Ovary (tissue), 10 donors: ENCODE measurements at places on chromosomes 1 and 21. TPM values are rescaled to one million over a fixed set of nuclear protein-coding genes. Genes with fewer than 3 reads are reported as not detected.

- DNase-seq, result no peak
Measured at GRCh38 chr21:30083225-30083945, 83.2 kb downstream of the CLDN17 start.

GRCh38 chr1:176517484-176517883, 54.5 kb downstream of the PAPPA2 start:
- DNase-seq, result no peak

- no peak for DNase-seq
Measured at GRCh38 chr1:30962609-30963508, 54.3 kb upstream of the SDC3 start.

- no peak for DNase-seq
Measured at GRCh38 chr21:43598416-43599120, 60.7 kb downstream of the HSF2BP start.

- DNase-seq, result no peak
Measured at GRCh38 chr1:167022384-167022783, 33.3 kb downstream of the MAEL start.

- DNase-seq, result no peak
Measured at GRCh38 chr1:97151651-97152050, 430.1 kb downstream of the PTBP2 start.

DNA sequence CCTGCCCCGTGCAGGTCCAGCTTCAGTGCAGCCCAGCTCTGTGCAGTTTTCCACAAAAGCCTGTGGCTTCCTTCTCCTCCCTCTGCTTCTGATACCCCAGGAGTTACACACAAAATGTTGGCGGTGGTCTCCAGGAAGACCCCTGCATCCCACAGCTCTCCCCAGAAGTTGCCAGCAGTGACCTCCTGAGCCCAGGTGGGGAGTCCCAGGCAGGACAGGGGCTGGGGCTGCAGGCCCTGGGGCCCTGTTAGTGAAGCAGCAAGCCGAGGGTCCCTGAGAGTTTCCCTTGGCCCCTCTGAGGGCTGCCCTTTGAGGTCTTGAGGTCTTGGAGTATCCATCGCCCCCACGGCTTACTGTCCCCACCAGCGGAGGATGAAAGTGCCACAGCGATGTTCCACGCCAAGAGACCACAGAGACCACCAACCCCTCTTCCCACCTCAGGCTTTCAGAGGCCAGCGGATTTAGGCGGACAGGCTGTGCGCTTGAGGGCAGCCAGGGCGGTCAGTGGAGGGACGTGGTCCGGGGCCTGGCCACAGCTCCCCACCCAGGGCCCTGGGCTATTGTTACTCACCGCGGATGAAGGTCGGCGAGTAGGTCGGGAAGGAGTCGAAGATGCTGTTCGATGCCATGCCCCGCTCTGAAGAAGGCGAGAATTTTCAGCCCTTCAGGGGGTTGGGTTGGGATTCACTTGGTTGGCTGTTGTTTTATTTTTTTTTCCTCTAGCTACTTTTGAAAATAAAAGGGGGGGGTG, 34.0 kb upstream of the RUNX3 start:
- no peak for DNase-seq

DNA sequence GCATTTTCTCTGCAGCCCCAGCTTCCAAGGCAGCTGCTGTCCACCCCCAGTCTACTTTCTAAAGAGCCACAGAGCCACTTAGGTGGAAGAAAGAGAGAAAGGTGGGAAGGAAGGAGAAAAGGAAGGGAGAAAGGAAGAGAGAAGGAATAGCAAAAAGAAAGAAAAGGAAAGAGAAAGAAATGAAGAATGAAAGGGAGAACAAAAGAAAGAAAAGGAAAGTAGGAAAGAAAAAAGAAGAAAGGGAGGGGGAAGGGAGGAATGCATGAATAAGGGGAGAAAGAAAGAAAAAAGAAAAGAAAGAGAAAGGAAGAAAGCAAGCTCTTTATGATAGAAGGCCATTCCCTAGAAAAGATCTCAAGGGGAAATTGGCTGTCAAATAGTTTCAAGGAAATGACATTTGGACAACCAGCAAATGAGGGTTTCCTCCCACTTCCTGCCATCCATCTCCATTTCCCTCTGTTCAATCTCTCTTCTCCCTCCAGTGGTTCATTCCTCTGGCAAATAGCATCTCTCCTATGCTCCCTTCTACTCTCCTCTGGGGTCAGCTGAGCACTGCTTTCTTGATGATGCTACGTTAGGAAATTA, 3.4 kb upstream of the CSF1 start:
- no peak for DNase-seq

DNA sequence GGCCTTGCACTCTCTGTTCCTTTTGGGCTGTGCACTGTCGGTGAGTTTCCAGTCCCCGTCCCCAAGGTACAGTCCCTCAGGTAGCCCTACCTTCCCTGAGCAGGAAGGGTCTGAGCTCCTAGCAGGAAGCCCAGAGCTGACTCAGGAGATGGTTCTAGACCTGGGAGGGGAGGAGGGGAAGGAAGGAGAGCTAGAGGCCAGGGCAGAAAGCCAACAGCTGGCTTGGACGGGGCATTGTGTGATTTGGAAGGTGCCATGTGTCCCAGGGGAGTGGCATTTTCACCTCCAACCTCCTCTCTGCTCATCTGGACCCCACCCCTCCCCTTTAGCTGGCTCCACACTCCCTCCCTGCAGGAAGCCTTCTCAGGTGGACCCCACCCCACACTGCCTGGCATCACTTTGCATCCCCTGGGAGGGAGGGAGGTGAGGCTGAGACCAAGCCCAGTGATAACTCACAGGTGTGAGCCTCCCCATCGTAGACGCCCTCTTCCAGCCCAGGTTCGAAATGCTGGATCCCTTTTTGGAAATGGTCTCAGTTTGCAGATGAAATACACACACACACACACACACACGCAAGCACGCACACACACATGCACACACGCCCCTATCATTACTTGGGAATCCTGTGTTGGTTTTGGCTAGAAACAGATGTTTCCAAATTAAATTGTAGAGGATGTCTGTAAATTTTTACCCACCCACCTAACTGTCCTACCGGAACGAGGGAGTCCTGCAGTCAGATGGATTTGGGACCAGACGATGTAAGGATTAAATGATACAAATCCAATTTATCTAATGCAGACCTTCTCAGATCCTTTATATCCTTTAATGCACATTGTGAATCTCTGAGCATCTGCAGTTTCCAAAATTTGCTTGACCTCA, 19.7 kb upstream of the IFNLR1 start:
- no peak for DNase-seq

GRCh38 chr1:203564024-203564423, 62.6 kb upstream of the ATP2B4 start:
- no peak for DNase-seq

DNA sequence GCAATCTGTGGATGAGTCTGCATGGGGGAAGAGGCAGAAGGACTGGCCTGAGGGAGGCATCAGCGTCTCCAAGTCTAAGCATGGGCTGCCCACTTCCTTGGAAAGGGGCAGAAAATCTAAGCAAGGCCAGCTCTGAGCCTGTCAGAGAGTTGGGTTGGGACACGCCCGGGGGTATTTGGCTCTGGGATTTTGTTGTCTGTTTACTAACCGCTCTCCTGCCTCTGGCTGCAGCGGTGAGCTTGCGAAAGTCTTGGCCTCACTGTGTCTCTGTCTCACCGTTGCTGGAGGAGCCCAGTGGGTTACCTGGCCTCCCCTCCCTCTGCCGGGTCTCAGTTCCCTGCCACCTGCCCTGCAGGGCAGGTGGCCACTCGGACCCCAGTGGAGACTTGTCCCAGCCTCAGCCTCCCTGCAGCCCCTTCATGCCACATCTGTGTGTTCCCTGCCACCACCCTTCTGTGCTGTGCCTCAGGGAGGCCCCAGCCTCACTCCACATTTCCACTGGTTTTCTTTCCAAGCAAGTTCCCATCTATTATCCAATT, 33.7 kb downstream of the EDN2 start:
- DNase-seq, result no peak

- peak; percentile 52 for DNase-seq
Measured at GRCh38 chr1:235069577-235070563, 58.8 kb downstream of the TOMM20 start.

GRCh38 chr1:38465460-38465859, 394.1 kb downstream of the RRAGC start:
- DNase-seq, result no peak

The SLC35F3 gene
- not detected for total RNA-seq

The MPC2 gene
- total RNA-seq, result 22.1 TPM

The CENPL gene
- total RNA-seq, result 5.6 TPM

The SESN2 gene
- 17.8 TPM for total RNA-seq

The MOB3C gene
- 23.3 TPM for total RNA-seq

The DCST2 gene
- 1.3 TPM for total RNA-seq

The MAP3K21 gene
- total RNA-seq, result 2.7 TPM

The TMCO4 gene
- 22.3 TPM for total RNA-seq

The LCE6A gene
- not detected for total RNA-seq

The FAM163A gene
- 0.37 TPM for total RNA-seq

The ASAP3 gene
- 72.3 TPM for total RNA-seq

The YIPF1 gene
- total RNA-seq, result 18.7 TPM

The SH2D5 gene
- 1.3 TPM for total RNA-seq

The EPB41 gene
- total RNA-seq, result 23.2 TPM
